RWPE1 (cell line): ENCODE measurements at places on chromosomes 12 and 14.

- DNase-seq: no peak
Measured at GRCh38 chr14:72780751-72781150, 113.2 kb downstream of the DPF3 start.

- DNase-seq: no peak
Measured at GRCh38 chr14:77157740-77158139, 16.1 kb upstream of the ZDHHC22 start.

GRCh38 chr12:62899568-62900390 lies 35.2 kb downstream of the PPM1H start:
- DNase-seq: no peak

DNA sequence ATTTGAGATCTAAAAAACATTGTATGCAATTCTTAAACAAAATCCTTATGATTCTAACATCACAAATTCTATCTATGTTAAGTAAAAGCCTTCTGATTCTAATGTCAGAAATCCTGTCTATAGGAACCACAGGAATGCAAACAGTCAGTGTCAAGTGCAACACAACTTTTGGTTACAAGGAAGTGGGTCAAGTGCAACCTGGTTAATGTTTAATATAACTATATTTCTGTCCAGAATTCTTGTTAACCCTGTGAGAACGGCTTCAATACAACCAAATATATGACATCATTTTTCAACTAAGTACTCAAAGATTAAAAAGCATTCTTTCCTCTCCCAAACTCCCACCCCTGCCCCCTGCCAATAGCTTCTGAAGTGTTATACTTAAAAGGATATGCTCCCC lies 107.9 kb upstream of the PLEKHA5 start:
- no peak for DNase-seq

- DNase-seq: no peak
Measured at GRCh38 chr14:46686652-46687051, 35.1 kb upstream of the RPL10L start.

DNA sequence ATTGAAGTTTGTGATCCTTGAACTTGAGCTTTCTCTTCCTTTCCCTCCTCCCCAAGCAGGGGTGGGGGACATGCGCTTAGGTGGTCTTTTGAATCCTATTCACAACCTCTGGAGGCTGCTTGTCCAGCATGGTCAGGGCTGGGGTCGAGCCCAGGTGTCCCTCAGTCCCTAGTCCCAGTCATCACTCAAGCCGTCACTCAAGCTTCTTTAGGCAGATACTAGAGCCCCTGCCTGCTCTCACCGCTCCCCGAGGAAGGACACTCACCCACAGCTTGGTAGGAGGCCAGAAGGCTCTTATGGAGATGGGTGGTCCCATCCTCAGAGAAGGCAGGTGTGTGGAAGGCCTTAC lies 532 bp upstream of the C1RL start:
- DNase-seq: no peak

GRCh38 chr14:101715210-101716076 lies 46.1 kb upstream of the PPP2R5C start:
- DNase-seq: no peak

DNA sequence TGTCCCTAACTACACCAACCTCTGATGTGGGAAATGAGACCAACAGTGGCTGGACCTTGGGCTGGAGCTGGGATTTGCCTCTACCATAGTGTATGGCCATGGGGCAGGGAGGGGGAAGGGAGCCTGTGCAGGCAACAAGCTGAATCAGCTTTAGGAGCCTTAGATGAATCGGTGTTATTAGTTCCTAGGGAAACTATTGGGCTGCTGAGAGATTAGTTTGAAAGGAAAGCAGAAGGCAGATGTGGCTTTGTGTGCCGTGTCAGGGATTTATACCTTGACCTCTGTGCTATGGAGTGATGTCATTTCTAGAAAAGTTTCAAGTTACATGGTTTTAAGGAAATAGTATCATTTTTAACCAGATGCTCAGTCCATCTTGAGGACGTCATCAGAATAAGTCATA lies 19.5 kb upstream of the GAS2L3 start:
- DNase-seq: no peak

- no peak for DNase-seq
Measured at GRCh38 chr12:31832740-31833729, 104.2 kb upstream of the AMN1 start.

DNA sequence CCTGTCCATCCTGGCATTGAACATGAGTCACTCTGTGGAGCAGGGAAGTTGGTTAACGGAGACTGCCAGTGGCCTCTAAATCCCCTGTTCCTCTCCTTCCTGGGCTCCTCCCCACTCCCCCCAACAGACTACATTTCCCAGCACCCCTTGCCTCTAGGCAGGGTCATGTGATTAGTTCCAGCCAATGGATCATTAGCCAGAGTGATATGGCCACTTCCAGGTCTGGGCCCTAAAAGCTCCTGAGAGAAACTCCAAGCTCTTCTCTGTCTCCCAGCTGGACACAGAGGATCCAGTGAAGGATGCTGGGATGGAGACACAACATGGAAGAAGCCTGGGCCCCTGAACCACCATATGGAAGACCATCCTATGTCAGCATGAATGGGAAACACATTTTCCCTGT lies 54.4 kb upstream of the RFLNA start:
- DNase-seq: peak; percentile 29

DNA sequence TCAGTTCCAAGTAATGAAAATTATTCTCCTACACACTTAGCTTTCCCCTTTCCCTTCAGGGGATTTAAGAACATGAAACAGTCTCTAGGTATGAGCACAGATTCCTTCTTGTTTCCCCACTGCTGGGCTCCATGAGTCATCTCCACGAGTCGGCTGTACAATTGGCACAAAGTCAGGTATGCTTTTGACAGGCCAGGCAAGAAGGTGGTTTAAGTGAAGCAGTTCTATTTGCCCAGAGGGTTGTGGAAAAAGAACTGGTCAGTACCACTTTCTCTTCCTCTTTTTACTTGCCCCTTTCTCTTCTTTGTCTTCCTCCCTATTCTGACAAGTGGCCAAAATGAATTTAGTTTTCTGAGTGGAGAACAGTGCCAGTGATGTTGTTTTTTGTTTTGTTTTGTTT lies 16.3 kb downstream of the DYNC1H1 start:
- peak; percentile 93 for DNase-seq

- peak; percentile 57 for DNase-seq
Measured at GRCh38 chr14:71103662-71104484, 196.6 kb downstream of the PCNX1 start.

DNA sequence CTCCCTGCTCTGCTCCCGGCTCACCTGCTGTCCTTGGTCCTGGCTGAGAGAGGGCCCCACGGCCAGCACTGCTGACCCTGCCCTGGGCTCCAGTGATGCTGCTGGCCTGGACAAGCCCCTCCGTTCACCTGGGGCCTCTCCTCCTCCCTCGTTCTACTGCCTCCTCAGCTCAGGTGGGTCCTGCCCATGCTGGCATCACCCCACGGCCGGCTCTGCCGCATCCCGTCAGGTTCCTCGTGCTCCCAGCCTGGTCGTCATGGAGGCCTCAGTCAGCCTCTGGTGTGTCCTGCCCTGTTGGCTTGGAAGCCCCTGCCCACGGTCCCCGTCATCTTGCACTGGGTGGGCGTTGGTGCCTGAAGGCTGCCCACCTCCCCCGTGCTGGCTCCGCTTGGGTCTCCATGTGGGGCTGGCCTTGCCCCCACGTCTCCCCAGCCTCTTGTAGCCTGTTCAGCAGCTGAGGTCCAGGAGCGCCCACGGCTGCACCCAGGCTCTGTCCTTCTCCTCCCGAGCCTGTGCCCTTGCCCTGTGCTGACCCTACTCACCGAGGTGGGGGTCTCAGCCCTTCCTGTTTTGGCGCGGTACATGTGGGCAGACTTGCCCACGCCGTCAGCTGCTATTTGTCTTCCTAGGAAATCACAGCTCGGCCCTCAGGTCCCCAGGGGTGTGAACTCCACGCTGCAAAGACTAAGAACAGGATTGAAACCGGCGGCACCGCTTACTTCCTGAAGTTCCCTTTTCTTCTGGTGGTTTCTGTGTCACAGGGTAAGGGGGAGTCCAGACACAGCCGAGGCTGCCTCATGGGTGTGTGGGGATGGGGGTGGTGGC lies 121.6 kb downstream of the TMEM121 start:
- DNase-seq: no peak

DNA sequence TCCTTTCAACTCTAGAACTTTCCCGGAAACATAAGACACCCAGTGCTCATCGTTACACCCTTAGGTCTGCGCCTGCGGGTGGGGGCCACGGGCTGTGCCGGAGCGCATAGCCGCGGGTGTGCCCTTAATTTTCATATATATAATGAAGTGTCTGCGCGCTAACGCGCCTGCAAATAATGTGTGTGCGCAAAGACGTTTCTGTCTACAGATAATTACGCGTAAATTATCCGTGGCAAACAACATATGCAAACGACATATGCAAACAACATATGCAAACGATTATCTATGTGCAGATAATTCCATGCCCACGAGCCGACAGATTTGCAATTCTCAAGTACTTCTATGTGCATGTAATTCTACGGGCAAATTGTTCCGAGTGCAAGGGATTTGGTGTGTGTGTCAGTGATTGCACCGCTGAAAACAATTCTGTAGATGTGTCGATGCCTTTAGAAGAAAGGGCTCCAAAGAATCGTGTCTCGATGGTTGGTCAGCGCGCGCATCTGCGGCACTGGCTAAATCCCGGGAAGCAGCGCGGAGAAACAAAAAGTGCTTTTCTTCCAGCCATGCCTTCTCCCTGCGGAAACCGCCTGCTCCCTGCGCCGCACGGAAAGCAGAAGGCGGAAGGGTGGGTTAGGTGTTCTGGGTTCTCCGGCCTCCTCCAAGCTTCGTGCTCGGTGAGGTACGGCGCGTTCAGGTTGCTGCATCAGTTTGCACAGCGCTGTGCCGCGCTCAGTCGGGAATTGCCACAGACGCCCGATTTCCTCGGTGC lies 34.5 kb upstream of the TBX5 start:
- no peak for DNase-seq

- no peak for DNase-seq
Measured at GRCh38 chr12:84624601-84625000, 288.0 kb downstream of the SLC6A15 start.

DNA sequence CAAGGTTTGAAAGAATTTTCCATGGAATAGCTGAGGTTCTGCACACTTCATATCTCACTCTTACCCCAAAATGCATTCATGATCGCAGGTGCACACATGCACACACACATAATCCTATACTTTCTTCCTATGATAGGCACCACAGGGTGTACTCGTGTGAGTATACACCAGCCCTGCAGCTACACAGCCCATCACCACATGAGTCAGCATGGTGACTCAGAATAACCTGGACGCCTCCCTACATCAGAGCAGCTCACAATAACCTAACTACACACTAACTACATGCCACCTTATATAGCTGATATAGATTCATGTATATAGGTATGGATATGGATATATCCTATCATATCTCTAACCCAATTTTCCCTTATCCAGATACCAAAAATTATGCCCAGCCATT lies 850.2 kb upstream of the TMEM132C start:
- DNase-seq: peak; percentile 49

GRCh38 chr12:75623631-75624154 lies 112.3 kb upstream of the KRR1 start:
- DNase-seq: peak; percentile 78

GRCh38 chr12:613996-614395 lies 49.2 kb downstream of the NINJ2 start:
- DNase-seq: no peak

- no peak for DNase-seq
Measured at GRCh38 chr12:117093918-117094630, 5.1 kb downstream of the TESC start.

DNA sequence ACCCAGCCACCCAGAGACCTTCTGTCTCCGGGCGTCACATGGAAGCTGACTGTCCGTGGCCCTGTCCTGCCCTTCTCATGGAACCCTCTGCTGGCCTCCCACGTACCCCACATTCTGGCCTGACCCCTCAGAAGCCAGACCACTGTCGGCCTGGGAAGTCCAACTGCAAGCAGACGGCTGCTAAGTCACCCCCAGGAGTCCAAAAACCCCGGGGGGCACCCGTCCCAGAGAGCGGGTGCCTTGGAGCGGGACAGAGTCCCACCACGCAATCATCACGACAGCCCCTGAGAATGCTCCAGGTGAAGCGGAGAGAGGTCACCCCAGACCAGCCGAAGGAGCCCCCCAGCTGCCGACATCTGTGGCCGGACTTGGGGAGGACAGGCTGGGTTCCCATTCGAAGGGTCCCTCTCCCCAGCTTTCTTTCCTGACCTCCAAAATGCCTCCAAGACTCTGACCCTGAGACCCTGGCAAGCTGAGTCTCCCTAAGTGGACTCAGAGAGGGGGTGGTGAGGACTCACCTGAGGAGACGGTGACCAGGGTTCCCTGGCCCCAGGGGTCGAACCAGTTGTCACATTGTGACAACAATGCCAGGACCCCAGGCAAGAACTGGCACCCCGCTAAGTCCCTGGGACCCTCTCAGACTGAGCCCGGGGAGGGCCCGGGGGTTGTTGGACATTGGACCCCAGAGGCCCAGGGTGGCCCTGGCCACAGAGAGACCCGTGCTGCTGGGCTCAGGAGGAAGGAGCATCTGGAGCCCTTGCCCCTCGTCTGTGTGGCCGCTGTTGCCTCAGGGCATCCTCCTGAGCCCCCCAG lies 337.1 kb downstream of the TMEM121 start:
- no peak for DNase-seq

DNA sequence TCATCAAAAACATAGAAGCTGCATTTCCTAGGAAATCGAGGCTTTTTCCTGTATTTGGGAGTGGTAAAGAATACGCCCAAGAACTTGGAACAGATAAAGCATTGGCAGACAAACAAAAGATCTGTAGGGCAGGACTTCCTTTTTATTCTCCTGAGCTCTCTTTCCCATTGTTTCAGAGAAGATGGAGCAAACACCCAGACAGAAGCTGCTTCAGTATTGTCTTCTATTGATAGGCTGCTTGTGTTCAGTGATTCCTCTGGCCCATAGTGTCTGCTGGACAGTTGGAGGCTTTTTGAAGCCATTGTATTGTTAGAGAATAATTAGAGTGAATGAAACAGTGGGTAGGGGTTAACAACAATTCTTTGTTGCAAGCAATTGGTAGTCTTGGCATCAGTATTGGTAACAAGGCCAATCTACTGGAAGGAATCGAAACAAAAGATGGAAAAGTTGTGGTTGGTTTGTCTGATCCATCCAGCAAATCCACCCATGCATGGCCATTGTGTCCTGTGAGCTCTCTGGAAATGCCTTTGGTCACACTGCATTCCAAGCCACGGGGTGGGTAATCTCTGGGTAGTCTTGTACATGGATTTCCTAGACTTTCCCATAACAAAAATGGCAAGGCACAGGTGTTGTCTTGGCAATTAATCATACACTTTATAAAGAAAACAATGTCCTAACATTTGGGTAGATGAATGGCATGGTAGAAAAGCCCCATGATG lies 424.8 kb downstream of the RAD51B start:
- DNase-seq: no peak

GRCh38 chr12:6534945-6535696 lies 804 bp downstream of the GAPDH start:
- DNase-seq: peak; percentile 64

DNA sequence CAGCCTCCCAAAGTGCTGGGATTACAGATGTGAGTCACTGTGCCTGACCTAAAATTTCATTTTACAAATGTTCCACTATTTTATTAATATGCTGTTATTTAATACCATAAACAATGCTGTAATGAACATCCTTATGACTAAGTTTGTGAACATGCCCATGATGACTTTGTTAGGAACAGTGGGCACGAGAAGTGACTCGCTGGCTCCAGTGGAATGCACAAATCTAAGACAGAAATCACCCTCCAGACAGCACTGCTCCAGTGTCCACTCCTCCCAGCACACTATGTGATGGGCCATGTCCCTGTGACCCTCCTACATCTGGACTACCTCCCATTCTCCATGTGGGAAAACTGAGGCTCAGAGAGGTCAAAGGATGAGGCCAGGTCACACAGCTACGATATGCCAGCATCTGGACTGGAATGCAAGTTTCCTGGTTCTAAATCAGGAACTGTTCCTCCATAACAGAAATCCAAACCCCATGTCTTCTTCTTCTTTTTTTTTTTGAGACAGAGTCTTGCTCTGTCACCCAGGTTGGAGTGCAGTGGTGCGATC lies 57.9 kb downstream of the GPR68 start:
- DNase-seq: no peak
